ENCODE measurements at places on chromosomes 11 and 22.

- no peak for DNase-seq
These were observed 32.9 kb upstream of the CLMP start for GRCh38 chr11:123227763-123228495.

- no peak for DNase-seq
These were observed 412.5 kb upstream of the DDI1 start for GRCh38 chr11:103623933-103624332.

DNA sequence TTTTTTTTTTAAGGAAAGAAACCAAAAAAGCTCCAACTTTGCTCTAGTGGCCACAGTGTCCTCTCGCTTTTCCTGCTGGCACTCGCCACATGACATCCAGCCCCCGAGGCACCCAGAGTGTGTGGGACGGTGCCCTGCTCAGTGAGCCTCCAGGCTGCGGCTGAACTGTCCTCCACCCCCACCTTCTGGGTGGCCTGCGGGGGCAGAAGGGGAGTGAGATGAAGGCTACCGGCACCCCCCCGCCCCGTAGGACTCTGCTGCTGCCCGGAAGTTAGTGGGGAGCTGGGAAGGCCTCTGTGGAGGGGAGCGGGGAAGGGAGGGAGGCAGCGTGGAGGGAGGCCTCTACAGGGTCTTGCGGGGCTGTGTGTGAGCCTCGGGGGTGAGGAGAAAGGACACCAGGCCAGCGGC is 264.4 kb downstream of the CTTN start:
- DNase-seq = no peak

- DNase-seq = no peak
These were observed 720.1 kb downstream of the DLG2 start for GRCh38 chr11:84906995-84907394.

DNA sequence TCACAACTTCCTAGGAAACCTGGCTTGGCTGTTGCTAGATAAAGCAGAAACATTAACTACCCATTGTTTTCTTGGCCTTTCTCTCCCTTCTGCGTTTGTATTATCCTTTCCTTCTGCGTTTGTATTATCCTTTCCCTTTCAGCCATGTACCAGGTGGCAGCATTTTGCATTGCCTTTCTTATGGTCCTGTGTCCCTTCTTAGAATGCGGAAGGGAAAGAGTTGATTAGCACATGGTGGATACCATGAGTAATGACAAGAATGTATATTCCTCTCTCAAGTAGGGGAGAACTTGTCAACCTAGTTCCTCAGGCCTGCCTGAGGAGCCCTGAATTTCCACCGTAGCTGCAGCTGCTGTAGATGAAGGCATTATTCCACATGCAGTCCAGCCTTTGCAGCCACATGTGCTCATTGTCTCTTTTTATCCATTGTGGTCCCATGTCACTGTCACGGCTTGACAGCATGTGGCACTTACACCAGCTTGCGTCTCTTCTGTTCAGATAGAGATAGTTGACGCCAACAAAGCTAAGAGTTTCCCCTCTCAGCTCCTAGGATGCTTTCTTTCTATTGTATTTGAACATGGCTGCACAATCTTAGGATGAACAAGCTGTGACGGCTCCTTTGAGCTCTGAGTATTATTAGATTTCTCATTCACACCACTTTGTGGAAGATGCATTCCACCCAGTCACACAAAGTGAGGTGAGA is 44.8 kb downstream of the SLN start:
- DNase-seq = no peak

- no peak for DNase-seq
These were observed 53.5 kb downstream of the OTOG start for GRCh38 chr11:17600316-17601255.

DNA sequence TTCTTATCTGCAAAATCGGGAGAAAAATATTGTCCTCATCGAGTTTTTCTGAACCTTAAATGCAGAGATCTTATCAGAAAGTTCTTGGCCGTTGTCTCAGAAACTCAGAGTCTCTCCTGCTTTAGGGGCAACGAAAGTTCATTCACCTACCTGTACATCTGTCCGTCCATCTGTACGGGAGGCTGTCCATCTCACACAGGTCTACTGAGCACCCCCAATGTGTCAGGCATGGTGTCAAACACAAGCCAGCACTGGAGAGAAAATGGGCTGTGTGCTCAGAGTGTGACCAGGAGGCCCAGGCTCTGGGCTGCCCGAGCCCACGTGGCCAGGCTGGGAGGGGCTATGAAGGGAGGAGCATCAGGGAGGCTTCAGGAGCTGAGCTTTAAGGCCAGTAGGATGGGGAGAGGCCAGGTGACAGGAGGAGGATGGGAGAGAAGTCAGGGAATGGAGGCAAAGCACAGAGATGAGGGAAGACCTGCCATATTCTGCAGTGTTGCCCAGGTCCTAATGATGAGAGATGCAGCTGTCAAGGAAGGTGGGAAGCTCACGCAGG is 62.4 kb upstream of the MYEOV start:
- no peak for DNase-seq

DNA sequence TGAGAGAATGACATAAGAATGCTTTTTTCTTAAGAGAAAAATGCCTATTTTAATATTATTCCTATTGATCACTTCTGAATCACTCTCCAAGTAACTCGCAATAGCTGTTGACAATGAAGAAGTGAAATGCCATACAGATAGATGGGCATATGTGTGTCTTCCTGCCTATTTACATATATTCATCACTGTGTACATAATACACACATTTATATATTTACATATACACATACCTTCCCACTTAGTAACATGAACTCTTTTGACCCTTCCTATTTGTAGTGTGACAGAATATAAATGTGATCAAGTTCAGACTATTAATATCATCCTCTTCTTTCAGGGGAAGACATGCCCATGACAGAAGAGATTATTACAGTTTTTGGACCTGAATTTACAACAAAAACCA is 756.7 kb downstream of the DLG2 start:
- no peak for DNase-seq

GRCh38 chr11:65532388-65533064 is 7.6 kb downstream of the SCYL1 start:
- no peak for DNase-seq

DNA sequence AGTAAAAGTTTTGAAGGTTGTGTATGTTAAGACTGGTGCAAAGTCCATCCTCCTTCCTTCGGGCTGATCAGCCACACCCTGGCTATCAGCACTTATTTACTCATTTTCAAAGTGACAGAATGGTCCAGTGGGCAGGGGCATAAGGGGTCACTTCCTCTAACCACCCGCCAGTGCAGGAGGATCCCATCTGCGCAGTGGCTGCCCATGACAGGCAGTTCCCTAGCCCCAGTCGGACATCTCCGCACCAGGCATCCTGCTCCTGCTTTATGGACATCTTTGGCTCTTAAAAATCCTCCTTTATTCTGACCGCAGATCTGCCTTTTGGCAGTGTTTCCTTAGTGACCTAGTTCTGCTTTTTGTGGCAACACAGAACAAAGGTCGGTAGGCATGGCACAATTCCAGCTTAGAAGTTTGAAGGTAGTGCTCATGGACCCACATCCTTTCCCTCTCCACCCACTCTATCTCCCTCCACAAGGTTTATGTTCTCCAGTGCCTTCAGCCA is 55.9 kb downstream of the BMAL1 start:
- no peak for DNase-seq

DNA sequence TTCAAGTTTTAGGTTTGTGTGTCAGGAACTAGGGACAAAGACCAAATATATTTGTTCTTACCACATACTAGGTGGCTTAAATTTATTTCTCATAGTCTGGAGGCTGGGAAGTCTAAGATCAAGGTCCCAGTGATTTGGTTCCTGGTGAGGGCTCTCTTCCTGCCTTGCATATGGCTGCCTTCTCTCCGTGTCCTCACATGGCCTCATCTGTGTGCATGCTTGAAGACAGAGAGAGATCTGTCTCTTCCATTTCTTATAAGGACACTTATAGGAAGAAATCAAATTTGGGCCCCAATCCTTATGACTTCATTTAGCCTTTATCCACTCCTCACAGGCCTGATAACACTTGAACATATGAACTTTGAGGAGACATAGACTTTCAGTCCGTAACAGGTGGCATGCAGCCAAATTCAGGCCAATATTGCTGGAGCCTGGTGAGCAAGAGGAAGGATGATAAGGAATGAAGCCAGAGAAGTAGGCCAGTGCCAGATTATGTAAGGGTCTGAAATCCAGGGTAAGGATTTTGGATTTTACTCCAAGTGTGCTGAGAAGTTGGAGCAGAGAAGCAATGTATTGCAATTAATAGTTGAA is 35.1 kb downstream of the TTC17 start:
- peak; percentile 86 for DNase-seq

GRCh38 chr11:96043291-96043690 is 119.4 kb upstream of the MTMR2 start:
- DNase-seq = no peak
